Fibroblast of skin of left biceps (primary cell): ENCODE measurements at places on chromosomes 12 and 14.

DNA sequence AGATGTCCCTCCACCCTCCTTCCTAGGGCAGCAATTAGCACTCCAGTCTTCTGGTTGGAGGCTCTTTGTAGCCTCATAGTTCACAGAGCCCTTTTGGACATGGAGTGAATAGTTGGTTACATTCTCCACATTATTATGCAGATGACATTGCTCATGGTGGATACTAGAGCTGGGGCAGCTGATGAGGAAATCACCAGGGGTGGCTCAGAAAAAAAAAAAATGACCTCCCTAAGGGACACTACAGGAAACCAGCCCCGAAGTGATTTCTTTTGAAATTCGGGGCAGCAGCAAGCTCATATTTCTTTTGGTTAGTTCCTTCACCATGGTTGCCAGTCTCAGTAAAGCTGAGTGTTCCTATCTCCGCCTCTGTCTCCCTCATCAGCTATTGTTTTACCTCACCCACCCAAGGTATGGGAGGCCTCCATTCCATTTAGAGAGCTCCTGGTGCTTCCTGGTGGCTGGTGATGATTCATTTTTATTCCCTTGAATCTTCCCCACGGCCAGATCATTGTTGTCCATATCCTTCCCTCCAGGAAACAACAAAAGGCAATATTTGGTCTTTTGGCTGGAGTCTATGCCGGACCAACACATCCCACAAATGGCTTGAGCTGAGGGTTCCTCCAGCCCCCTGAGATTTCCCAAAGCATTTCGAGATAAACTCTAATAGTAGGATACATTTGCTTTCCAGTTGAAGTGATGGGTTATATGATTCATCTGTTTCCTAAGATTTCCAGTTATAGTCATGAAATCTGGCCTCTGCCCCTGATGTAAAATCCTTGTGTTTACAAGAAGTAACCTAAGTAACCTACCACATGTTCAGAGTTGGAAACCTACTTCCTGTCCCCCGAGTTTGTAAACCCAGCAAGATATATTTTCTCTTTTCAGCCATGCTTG is 56.2 kb upstream of the NID2 start:
- DNase-seq, result peak; percentile 46

- DNase-seq, result no peak
Observed at GRCh38 chr14:73783107-73783727, 68.4 kb upstream of the PTGR2 start.

DNA sequence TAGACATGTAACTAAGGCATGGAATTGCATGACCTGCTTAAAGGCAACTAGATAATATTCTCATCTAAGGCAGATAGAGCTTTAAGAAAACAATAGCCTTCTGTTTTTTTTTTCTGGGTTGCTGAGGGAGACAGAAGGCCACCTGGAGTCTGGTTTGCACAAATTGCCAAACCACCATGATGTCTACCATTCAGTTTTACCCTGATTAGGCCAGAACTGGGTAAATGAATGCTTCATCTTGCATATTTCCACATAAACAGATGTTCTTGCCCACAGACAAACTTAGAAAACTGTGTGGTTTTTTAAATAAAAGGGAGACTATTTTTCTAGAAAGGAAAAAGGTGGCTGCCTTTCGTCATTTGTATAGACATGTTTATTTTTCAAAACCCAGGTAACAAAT is 278.7 kb upstream of the PRICKLE1 start:
- no peak for DNase-seq

DNA sequence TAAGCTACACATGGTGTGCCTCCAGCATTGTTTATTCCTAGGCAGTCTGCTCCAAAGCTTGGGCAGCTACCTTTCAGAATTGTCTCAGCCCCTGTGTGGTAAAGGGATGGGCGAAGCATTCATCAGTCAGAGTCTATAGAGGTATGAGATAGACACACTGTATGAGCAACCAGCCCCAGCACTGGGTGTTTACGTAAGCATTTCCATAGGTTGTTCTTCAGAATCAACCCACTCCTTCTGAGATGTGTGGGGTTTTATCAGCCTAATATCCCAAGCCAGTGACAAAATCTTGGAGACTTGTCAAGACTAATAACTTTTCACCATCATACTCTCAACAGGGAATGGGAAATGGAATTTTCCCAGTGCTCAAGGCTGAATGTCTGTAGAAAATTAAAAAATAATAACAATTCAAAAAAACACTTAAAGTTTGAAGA is 98.2 kb downstream of the BTG1 start:
- DNase-seq, result no peak

DNA sequence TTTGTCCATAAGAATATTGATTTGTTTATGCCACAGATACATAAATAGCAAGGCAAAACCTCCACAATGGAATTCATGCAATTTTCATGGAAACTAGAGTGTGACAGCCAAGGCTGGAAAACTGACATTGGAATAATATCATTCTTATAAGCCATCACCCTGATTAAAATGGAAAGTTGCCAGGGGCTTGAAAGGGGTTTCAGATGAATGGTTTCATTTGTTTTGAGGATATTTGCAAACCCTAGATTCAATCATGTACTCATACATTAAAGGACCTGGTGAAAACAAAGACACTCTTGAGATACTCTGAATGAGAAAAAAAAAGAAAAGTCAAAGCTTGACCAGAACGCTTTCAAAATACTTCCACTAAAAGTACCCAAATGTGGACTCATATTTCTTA is 205.7 kb downstream of the DIO2 start:
- no peak for DNase-seq

DNA sequence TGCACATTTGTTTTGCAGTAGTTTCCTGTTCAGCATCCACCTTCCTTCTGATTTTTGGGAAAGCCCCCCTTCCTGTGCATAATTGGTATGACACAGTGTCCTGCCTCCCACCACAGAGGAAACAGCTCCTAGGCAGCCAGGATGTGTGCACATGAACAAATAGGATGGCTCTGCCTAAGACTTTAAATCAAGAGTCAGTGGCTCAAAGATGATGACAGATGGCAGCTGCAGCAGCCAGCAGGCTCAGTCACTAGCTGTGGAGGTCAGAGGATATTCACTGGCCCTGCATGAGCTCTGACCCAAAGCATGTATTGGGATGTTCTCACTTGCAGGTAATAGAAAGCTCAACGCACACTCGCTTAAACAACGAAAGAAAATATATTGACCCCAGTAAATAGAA is 90.3 kb downstream of the KCNK10 start:
- DNase-seq, result no peak
